ENCODE measurements at places on chromosomes 3 and 15.
A peak's percentile ranks its signal among the peaks of the same experiment; 100 is the strongest.

- DNase-seq, result peak; percentile 41
Measured at GRCh38 chr3:63961891-63962290, 49.7 kb upstream of the SCAANT1 start.

DNA sequence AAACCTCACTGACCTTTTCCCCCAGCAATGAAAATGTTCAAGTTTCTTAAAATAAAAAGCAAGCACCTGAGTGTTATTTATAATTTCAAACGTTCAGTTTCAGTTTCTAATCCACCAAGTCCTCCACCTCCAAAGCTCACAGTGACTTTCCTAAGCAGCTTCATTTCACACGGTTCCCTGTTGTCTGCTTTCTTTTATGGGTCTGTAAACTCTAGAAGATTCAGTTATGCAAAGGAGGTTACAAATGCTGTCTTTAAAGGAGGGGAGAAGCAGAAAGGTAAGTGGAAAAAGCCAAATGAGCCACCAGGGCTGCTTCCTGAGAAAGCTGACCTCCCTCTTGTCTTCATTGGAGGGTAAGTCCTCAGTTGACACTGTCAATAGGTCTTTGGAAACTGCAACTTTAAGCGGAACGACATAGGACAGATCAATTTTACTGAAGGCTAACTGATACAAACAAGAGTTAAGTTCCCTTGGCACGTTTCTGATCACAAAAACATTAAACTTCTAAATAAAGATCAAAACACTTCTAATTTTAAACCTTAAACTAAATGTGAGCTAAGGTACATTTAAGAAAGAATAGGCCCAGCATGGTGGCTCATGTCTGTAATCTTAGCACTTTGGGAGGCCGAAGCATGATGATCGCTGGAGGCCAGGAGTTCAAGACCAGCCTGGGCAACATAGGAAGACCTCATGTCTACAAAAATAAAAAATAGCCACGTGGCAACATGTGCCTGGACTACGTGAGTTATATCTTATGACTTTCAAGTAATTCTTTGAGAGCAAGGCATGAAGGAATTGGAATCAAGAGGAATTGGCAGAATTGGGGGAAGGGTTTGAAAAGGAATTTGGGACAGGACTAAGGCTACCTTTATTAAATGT, 151.9 kb upstream of the UBE2E1 start:
- no peak for DNase-seq

DNA sequence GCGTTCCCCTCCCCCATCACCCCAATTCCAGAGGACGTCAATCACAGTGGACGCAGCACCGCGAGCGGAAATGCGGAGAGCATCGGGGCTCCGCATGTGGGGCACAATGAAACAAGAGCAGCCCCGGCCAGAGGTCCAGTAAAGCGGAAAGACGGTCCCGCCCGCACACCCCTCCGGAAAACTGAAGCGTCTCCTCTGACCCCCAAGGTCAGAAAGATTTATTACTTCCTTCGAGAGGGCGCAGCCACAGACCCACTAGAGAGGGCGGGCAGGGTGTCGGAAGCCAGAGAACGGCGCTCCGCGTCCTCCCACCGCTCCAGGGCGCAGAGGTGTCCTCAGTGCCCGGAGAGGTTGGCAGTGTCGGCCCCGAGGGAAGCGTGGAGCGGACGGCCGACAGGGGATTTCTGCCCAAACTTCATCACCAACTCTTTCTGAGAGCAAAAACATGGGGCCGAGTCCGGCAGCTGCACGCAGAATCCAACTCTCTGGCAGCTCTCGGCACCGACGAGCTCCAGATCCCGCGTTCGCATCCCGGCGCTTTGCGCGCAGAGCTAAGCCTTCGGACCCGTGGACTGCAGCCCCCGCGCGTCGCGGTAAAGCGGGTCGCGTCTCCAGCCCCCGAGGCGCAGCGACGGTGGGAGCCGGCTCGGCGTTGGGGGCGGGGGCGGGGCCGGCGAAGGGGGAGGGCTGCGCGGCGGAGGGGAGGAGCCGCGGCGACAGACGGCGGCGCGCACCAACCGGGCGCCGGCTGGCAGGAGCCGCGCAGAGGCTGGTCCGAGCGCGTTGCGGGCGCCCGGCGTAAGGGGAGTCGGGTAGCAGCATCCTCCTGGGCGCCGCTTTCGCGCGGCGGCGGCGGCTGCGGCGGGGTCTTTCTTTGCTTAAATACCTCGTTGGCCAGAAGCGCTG, at the start of gene CHST2:
TSS of gene CHST2 (plus strand) at position 763 of the 906 bp plus-strand sequence. CDS start 1,046 bp downstream, outside the sequence.
- DNase-seq, result peak; percentile 19

- DNase-seq, result no peak
Measured at GRCh38 chr15:40843885-40844695, at the start of gene SPINT1. Gene SPINT1 (plus strand): TSS chr15:40844048. CDS start chr15:40844555, 507 bp downstream.

GRCh38 chr3:172918165-172918564, 167.6 kb downstream of the ECT2 start:
- no peak for DNase-seq

- DNase-seq, result no peak
Measured at GRCh38 chr3:14839236-14839635, 20.5 kb downstream of the FGD5 start.

DNA sequence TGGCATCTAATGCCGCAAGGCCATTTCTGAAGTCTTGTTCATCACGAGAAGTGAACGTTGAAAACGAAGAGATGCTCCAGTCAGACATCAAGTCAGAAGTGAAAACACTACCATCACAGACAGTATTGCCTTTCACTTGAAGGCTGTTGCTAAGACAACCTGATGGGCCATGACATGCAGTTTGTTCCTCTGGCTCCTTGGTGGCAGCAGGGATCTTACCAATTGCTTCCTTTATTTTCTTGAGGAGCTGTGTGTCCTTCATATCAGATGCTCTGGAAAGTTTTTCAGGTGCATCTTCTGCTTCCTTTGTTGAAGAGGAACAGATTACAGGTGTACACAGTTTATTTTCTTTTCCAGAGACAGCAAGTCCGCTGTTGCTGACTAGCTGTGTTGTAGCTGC, 30.7 kb upstream of the MYLK start:
- no peak for DNase-seq

DNA sequence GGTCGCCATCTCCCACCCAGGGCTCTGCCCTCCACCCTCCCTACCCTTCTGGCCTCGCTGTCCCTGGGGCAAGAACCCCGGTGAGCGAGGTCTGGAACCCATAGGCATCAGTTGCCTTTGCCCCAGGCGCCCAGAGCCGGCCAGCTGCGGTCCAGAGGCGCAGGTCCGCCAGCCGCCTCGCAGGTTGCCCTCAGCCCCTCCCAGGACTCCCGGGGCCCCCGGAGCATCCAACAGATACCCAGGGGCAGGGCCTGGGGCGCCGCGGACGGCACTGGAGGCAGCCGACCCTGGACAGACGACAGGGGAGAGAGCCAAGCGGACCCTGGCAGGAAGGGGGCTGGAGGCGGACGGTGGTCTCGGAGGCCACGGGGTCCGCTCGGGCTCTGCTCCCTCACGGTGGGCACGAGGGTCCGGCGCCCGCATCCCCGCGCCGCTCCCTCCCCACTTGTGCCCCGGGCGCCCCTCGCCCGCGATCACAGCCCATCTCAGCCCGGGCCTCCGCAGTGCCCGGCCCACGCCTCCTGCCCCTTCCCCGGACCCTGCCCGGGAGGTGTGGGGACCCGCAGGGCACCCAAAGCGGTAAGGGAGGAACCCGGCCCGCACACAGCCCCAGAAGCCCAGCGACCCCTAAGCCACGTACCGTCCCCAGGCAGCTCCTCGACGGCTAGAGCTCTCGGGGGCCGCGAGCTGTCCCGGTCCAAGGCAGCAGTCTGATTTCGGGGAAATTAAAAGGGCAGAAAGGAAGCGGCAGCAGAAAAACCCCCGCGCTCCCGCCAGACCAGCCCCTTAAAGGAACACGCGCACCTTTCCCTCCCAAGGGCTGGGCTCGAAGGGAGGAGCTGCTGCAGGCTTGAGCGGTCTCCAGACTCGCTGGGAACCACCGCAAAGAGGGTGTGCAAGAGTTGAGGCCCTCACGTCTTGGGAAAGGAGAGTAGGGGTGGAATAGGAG, at the start of gene HAPLN3:
TSS of gene HAPLN3 (minus strand) at position 726 of the 949 bp plus-strand sequence. CDS start 8,246 bp downstream, outside the sequence.
- DNase-seq, result no peak

DNA sequence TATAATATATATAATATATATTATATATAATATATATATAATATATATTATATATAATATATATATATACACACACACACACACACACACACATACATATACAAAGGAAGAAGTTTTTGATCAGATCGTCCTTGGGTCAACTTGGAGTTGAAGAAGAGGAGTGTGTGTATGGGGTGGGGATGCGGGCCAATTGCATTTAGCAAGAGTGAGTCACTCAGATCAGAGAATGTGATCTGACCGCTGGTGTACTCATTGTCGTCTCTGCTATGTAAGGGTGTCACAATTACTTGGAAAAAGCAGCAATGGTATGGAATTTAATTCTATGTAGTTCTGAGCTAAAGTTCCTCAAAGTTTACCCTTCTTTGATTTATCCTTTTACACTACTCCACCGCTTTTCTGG, 4.6 kb upstream of the VGLL3 start:
- no peak for DNase-seq

DNA sequence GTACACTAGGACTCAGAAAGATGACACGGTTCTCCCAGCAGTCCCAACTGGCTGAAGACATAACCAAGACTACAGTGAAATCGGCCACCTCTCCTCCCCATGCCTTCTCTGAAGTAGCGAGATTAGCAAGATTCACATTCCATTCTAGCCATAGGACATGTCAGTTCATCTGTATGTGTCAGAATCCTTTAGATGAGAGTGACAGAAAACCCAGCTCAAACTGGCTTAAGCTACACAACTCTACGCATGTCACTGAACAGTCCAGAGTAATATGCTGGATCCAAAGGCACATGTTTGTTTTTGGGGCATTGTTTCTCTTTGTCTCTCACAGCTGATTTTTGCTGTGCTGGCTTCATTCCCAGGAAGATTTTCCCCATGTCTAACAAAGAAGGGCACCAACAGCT, 75.8 kb downstream of the RARB start:
- DNase-seq, result no peak

DNA sequence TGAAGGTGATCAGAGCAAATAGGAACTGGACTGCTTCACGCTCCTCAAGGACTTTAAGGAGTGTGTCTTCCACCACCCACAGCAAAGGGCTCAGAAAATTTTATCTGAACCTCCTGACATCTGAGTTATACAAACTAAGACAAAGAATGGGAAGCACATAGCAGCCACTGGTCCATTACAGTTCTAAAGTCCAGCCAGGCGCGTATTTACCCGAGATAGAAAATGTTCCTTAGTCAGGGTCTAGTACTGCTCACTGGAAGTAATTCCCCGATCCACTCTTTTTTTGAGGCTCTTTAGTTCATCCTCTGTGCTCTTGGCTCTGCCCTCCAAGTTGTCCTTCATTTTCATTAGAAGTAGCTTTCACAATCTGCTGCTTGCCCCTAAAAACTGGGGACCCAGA, 88.5 kb upstream of the GOLGA8J start:
- no peak for DNase-seq

DNA sequence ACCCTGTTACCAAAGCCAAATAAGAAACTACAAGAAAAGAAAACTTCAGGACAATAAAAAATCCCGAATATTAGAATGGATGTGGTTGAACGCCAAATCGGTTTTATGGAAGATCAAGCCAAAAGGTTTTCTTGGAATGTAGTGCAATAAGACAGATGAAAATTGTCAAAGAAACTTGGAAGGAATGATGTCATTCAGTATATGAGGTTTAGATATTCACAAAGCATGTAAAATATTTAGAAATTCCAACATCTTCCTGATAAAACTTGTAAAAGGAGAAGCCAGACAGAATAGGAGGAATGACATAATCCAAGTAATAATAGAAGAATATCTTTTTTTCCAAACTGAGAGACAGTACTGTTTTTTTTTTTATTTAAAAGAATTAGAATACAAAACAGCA, 130.3 kb upstream of the ZPLD1 start:
- DNase-seq, result no peak

- DNase-seq, result no peak
Measured at GRCh38 chr3:67559029-67559605, 95.3 kb downstream of the SUCLG2 start.

DNA sequence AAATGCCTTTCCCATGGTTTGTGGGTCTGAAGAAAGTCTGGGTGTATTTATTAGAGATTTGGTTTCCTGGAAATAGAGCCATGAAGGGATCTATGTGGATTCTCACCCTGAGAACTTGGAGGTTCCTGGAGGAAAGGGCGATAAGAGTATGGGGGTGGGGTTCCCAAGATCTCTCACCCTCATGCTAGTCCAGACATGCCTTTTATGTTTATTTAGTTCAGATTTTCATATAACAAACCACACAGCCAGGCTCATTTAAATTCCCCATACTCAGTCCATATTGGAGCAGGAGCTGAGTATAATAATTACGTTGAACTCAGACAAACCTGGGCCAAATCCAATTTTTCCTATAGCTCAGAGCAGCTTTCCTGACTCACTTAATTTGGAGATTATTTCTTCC, 566.6 kb downstream of the GOLGA6L6 start:
- no peak for DNase-seq

GRCh38 chr3:158152186-158152585, 42.3 kb downstream of the RSRC1 start:
- DNase-seq, result no peak

DNA sequence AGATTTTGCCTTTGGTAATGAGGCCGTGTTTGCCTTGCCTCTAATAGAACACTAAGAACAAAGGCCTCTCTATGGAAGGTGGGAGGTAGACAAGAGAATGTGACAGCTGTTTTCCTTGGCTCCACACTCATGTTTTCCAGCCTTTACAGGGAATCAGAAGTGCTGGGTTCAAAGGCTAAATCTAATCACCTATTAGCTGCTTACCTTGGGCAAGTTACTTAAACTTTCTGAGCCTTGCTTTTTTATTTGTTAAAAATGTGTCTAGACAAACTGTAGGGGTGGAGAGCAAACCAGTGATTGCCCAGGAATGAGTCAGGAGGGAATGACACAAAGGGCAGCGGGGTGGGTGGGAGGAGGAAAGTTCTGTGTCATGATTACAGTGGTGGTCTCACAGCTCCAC, 179.0 kb downstream of the P3H2 start:
- no peak for DNase-seq

DNA sequence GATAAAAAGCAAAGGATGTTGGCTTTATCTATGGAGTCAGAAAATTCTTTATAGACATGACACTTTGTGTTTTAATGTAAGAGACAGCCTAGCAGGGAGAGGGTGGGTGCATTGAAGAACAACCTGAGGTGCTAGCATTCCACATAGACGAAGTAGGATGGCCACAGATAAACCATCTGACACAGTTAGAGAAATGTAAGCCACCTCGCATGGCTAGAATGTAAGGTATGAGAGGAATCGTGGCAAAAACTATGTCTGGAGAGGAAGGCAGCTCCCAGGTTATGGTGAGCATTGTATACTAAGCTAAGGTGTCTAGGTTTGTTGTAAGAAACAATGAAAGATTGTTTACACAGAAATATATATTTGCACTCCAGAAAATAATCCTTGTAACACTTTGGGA, 194.0 kb upstream of the SLITRK3 start:
- DNase-seq, result no peak

DNA sequence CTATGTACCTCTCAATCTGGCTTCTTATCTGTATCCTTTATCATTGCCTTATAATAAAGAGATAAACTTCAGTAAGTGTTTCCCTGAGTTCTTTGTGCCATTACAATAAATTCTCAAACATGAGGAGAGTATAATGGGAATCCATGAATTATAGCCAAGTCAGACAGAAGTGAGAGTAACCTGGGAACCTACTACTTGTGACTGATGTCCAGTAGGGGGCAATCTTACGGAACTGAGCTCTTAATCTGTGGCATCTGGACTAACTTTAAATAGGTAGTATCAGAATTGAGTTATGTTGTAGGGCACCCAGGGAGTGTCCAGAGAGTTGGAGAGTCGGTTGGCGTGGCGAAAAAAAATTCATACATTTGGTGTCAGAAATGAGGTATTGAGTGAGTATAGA, 542.6 kb downstream of the ZBBX start:
- DNase-seq, result peak; percentile 30

All from HL-60 (cell line).